Fibroblast of skin of right quadriceps (primary cell): ENCODE measurements at places on chromosomes 16 and 17.

DNA sequence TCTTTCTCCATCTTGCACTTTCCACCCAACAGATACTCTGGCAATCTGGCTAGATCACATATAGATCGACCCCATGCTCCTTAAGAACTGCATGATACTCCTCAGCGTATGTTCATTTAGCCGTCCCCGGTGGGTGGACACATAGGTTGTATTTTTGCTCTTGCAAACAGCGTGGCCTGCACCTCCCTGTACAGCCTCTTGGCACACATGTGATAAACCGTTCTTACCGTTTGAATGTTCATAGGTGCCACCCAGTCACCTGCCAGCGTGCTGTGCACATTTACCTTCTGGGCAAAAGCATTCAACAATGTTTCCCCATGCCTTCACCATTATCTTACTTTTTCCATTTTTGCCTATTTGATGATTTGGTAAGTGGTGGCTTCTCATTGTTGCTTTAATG, 6.2 kb downstream of the TNP2 start:
- no peak for DNase-seq

DNA sequence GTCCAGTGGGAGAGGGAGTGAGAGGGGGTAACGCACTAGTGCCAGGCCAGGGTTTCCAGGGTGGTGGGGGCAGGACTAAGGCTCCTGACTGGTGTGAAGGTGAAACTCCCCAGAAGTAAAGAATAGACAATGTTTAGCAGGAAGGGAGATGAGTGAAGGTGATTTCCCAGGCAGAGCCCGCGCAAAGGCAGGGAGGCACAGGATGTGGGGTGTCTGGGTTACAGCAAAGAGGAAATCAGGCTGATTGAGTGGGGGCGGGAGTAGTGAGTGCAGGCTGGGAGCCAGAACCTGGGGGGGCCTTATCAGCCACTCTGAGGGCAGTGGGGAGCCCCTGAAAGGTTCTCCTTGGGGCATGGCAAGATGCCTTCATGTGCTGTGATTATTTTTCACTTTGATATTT, 167.5 kb downstream of the UTP18 start:
- no peak for DNase-seq

DNA sequence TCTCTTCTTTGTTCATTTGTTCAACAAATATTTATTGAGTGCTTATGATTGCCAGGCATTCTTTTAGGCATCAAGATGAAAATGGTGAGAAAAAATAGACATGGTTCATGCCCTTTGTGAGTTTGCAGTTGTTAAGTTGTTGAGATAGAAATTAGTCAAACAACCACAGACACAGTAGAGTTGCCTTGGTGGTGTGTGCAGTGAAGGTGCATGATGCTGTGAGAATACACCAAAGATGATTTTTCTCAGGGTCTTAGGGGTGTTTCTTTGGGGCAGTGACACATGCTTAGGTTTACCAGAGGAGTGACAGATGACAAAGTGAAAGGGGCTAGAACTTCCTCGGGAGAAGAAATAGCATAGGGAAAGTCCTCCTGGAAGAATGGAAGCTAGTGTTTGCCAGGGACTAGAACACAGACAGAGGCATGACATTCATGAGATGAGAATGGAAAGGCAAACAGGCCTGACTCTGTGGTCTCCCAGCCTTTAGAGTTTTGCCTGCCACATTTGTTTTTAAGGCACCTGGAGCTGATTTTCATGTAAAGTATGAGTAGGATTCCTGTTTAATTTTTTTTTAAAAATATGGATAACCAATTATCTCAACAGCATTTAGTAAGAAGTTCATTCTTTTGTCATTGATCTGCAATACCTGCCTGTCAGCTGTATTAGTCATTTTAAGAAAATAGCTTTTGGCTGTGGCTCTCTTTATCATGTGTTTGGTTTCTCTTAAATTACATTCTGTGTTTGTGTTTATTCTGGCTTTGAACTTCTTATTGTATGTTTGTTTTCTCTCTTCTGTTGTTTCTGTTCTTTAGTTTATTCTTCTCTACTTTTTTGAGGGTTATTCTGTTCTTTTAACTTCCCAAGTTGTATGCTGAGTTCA, 36.6 kb downstream of the CYLD start:
- no peak for DNase-seq

GRCh38 chr17:35050170-35050569, 13.3 kb downstream of the RFFL start:
- DNase-seq: no peak

DNA sequence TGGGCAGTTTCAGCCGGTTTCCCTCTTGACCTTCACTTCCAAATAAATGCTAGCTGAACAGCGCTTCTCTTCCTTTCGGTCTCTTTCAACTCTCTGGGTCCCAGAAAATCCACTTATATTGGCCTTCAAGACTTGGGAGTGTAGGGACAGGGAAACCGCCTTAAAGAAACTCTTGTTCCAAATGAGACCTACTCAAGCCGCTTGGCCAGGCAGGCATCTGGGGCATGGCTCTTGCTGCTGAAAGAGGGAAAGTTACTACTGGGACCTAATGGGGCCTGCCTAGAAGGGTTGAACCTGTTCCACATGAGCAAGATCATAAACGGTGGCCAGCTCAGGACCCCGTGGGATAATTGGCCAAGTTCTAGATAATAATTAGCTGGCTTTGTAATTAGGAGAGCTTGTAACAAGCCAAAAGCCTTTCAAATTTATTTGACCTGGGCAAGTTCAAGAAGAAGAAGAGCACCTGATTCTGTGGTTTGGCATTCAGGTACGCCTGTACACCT, 13.2 kb downstream of the CDH1 start:
- no peak for DNase-seq

GRCh38 chr17:19281161-19281560, 44.0 kb downstream of the EPN2 start:
- DNase-seq: no peak

- DNase-seq: peak; percentile 57
These were observed at the start of gene ZFHX3 for GRCh38 chr16:73047536-73048291. ZFHX3 (minus strand) TSS chr16:73048128; CDS start chr16:72960145, 87,983 bp downstream.

DNA sequence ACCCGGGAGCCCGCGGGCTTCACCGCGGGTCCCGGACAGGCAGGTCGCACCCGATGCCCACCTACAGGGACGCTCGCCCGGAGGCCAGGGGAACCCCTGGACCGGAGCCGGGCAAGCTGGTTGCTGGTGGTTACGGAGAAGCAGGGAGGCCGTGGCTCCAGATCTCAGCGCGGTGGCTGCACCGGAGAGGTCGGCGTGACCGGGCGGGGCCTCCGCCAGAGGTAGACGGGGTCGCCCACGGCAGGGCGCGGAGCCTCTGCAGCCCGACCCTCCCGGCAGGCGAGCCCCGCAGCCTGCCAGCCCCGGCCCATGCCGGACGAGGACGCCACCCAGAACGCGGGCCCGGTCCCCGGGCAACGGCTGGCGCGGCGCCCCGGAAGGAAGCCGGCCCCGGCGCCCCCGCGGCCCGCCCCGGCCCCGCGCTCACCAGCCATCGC, 341 bp downstream of the PCYT2 start:
- no peak for DNase-seq

- no peak for DNase-seq
These were observed 84.4 kb upstream of the CCL1 start for GRCh38 chr17:34447406-34447805.

GRCh38 chr16:55357241-55357640, 33.2 kb downstream of the IRX6 start:
- no peak for DNase-seq

GRCh38 chr17:72591289-72592241, 470.7 kb downstream of the SOX9 start:
- no peak for DNase-seq

DNA sequence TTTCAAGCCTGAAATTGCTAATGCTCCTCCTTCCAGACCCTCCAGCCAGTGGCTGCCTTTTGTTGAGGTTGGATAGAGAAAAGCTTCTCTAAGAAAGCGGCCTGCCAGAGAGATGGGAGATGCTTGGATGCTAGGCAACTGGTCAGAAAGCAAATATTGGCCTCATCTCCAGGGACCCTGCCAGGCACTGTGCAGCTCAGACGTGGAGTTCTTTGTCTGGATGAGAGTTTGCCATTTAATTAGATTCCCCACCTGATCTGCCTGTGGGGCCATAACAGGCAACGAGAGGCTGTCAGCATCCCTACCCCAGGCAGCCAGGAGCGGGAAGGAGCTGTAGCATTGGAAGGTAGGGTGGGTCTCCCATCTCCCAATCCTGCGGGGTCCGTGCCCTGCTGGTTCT, 52.7 kb downstream of the ASIC2 start:
- no peak for DNase-seq

GRCh38 chr17:69435971-69436696, 21.6 kb downstream of the MAP2K6 start:
- DNase-seq: no peak

DNA sequence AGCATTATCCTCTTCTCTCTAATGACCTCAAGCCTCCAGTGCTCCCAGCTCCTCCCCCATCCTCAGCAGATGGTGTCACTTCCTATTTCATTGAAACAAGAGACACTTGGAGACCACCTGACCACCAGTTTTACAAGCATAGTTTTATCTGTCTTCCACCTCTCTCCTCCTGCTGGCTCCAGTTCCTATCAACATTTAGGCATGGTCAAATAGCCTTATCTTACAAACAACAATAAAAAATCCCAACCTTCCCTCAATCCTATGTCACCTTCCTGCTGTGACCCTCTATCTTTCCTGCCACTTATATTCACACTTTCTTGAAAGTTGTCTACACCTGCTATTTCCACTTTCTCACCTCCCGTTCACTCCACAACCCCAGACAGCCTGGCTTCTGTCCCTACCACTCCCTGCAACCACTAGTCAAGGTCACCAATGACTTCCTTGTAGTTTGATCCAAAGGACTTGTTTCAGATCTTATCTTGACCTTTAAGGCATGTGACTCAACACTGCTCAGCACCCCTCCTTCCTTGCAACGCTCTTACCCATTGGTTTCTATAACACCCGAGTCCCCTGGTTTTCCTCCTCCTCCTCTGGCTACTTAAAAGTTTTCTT, 4.3 kb upstream of the NTN1 start:
- DNase-seq: no peak

DNA sequence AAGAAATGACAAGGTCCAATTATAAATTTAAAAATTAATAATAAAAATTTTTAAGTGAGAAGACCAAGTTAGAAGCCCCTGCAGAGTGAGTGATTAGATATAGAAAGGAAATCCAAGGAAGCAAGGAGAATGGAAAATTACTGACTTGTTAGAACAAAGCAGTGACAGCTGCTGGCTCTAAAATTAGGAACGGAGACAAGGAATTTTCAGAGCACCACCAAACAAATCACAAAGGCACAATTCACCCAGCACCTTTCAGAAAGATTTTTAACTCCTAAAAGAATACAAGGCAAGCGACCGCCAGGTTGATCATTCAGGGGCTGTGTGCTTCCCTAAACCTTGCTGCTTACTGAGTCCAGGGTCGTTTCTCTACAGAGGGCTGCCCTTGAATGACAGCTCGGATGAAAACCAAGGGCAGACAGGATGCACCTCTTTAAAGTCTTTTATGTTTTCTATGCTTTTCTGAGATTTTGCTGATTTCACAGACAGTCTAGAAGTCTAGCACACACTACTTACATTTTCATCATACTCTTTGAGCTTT, 45.4 kb upstream of the GINS3 start:
- no peak for DNase-seq

DNA sequence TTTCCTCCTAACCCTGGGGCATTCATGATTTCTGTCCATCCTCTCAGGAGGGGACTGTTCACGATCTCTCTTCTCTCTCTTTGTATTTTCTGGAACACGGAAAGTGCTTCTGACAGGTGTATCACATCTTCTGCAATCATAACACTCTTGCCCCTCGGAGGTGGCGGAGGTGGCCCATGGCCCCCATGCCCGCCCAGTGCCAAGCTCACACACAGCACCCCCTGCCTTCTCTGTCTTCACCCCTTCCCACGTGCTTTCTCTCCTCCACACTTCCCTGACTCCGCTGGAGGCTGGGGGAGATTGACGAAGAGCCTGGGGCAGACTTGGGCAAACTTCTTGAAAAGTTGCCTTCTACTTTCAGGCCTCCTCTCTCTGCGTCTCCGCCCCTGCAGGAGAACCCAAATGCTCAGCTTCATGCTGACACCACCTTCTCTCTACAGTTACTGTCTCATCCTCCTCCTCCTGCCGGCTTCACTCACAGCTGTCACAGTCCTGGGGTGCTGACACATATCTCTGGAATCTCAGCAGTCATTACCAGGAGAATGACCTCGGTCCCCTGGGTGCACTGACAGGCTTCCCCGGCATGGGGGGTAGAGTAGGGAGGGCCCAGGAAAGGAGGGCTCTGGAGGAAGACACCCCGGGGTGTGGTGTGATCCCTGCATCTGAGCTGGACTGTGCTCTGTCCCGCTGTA, 127.1 kb downstream of the ENGASE start:
- DNase-seq: peak; percentile 70

DNA sequence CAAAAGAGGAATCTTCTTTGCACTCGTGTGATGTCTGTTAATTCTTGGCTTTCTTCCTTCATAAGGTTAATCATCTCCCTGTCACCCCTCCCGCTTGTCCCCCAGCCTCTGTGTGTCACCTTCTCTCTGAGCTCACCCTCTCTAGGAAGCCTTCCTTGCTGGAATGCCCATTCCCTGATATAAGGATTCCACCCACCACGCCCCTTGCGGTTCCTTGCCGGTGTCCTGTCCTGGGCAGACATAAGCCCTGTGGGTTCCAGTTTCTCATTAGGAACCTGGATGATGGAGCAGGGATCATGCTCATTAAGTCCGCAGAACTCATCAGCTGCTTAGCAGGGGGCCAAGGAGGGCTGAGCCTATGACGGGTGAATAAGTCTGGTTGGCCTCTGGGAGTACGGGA, 559.3 kb downstream of the MAF start:
- DNase-seq: no peak

GRCh38 chr17:59435238-59435637, 103.8 kb downstream of the YPEL2 start:
- DNase-seq: peak; percentile 81

DNA sequence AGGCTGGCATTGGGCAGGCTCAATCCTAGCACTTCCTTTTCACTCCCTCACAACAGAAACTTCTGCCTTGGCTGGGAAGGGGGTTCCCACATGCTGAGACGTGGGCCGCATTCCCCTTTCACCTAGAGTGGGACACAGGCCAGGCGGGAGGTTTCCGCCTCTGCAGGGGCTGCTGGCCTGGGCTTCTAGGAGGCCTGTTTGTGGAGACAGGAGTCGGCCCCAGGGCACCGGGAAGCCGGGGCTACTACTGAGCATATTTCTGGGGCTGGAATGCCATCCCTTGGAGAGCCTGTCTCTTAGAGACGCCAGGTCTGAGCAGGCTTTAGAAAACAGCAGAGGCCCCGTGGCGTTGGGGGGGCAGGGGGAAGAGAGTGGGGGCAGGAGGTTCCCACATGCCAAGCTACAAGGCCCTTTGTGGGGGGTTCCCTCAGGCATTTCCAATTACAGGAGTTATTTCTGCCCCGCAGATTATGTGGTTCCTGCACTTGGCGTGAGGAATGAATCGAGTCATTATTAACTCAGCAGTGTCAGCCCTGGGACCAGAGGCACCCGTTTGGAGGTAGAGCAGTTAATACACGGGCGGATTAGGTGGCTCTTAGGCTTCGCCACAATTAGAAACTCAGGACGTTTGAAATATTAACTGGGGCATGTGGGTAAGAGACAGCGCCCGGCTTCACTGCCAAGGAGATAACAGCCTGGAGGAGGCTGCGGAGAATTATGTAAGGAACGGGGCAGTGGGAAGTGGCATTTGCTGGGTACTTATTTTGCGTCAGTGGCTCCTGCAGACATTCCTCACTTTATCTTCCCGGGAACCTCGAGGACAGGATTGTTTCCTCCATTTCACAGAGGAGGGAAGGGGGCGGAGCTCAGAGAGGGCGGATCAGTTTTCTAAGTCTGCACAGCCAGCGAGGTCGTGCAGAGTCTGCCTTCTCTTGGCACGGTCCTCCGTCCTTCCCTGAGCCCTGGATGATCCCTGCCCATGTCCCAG, 162.5 kb downstream of the MAF start:
- DNase-seq: no peak
